ENCODE measurements at places on chromosomes 13 and 19.

DNA sequence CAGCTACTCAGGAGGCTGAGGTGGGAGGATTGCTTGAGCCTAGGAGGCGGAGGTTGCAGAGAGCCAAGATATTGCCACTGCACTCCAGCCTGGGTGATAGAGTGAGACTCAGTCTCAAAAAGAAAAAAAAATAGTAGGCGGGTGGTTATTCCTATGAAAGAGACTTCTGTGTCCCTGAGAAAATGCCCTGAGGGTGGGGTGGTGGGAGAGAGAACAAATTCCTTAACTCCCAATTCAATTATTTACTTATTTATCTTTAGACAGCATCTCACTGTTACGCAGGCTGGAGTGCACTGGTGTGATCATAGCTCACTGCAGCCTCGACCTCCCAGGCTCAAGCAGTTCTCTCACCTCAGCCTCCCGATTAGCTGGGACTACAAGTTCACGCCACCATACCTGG, 10.3 kb upstream of the EEF2 start:
- no peak for DNase-seq

DNA sequence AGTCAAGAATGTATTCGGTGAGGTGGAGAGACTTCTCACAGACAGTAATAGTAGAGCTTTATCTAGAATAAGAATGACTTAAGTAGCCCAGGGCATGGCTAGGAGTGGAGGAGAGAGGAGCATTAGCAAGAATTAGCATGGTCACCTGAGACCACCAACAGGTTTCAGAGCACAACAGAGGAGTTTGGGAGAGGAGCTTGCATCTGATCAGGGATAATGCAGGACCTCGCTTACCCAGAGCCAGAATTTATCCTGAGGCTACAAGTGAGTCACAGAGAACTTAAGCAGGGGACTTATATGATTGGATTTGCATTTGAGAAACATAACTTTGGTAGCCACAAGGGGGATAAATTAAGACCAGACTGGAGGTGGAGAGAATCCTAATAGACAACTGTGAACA, 102.1 kb upstream of the FNDC3A start:
- peak; percentile 44 for DNase-seq

- no peak for DNase-seq
Observed at GRCh38 chr13:49584771-49585182, 581 bp downstream of the RCBTB1 start.

DNA sequence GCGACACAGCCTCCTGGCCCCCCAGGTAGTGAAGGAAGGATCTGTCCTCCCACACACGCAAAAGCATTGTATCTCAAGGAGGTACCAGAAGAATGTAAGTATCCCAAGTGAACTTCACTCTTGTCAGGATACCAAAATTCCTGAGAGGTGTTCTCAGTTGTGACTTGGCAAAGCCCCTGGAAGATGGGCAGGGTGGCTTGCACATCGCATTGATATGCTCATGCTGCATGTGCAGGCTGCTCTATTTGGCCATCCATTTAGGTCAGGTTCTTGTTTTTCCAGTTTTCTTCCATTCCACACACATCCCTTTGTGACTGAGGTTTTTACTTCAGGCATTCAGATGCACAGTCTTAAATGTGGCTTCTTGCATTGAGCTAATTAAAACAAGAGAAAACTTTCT, 382.8 kb downstream of the FOXO1 start:
- DNase-seq, result no peak

- DNase-seq, result no peak
Observed at GRCh38 chr13:41098761-41099160, 33.8 kb downstream of the KBTBD6 start.

GRCh38 chr19:48490981-48491792, 20.4 kb downstream of the LMTK3 start:
- peak; percentile 86 for DNase-seq

DNA sequence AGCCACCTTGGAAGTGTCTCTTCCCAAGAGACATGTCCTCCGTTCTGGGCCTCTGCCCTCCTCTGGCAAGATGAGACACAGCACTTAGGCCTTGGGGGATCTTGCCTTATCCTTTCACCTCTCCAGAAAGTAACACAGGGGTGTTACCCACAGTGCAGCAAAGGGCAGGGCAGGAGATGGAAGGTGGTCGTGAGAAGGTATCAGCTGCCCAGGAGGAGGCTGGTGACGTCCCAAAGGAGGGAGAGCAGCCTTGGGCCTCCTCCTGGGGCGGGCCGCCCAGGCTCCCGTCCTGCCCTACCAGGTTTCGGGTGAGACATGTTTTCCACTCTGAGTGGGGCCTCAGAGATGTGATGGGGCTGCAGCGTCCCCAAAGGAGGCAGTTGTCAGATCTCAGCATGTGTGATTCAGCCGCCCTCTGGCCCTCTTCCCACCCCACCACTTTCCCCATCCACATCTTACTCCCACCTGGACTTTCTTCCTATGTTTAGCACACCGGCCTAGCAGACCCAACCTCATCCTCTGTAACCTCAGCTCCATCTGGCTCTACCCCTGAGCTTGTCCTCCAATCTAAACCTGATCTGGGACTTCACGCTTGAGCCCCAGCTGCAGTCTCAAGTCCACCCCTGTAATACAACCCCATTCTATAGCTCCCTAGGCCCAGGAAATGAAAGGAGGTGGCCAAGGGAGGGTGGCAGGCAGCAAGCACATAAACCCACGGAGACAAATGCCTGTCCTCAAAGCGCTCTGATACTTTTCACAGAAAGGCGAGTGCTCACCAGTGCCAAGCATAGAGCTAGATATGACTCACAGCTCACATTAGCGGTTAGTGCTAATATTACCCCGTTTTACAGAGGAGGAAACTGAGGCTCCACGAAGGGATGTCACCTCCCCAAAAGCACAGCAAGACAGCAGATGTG, 9.3 kb downstream of the POU2F2 start:
- DNase-seq, result no peak

DNA sequence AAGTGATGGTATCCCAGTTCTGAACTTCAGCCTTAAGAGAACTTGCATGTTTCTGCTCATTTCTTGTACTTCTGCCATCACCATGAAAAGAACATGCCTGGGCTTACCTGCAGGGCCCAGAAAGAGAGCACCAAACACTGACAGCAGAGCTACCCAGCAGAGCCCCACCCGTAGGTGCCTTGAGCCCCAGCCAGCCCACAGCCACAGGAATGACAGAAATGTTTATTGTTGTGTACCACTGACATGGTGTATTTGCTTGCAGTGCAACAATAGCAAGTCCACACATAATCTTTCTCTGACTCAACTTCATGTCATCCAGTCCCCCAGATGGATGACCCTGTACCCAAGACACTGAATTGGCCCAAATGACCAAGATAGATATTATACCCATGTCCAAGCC, 195.2 kb downstream of the TSHZ3 start:
- no peak for DNase-seq
